SK-N-SH treated with all-trans-retinoic acid at 6 μM for 48 hours (cell line): ENCODE measurements at places on chromosomes 4 and X.

DNA sequence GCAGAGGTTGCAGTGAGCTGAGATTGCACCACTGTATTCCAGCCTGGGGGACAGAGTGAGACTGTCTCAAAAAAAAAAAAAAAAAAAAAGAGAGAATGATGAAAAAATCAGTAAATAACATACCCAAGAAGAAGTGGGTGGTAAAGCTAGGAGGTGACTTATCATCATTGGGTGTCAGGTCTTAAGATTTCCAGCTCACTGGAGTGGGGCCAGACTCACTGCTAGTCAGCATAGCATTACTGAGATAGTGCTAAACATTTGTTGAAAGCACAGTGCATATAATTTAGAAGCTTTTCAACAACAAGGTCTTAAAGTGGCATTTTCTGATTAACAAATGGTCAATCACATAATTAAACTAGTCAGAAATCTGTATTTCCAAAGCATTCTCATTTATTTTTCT lies 221.8 kb upstream of the GYPA start:
- ATAC-seq = no peak

GRCh38 chrX:109831326-109831985 lies 98.4 kb upstream of the ACSL4 start:
- ATAC-seq = no peak

DNA sequence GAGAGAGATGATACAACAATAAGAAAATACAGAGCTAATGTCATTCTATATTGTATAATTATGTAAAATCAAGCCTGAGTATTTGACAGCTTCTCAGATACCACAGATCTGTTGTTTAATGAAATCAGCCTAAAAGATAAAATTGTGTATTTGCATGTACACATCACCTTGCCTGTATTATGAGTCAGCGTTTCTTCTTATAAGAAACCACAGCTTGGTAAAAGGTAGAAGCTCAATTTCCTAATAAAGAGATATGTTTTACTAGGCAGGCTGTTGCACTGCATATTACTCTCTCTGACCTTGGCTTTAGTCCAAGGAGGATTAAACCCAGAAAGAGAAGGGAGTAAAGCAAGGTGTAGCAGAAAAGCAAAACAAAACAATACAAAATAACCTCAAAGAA lies 121.3 kb downstream of the PPARGC1A start:
- ATAC-seq = no peak

DNA sequence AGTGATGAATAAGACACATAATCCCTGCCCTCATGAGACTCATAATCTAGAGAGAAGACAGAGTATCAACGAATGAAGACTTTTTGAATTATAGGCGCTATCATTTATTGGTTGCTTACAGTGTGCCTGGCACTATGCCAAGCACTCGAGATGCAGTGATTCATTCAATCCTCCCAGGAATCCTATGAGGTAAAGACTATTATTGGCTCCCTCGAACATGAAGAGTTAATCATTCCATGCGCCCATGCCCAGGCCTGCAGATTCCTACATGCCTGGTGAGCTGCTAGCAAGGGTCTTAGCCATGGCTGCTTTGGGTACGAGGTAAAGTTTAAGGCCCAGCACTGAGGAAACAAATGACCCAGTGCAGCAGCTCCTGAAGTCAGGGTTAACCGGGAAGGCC lies 47.0 kb downstream of the TEX13B start:
- no peak for ATAC-seq

DNA sequence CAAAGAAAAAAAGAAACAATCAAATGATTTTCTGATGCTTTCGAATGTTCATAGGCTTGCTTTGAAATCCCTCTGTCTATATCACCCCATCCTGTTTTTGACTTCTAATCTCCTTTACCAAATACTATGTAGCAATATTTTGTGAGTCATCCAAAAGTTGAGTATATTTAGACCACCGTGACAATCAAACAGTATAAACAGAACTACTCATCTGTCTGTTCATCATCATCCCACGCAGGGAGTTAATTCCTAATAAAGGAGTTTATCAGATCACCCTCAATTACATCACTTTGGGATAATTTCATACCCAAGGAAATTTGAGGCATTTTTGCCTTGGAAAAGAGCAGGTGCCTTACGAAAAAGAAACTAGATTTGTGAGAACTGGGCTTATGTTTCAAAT lies 212.9 kb downstream of the CBR4 start:
- peak; percentile 70 for ATAC-seq

- ATAC-seq = no peak
These were observed 297.7 kb upstream of the DIAPH2 start for GRCh38 chrX:96386981-96387380.

GRCh38 chrX:50971395-50971794 lies 60.9 kb downstream of the BMP15 start:
- no peak for ATAC-seq
